ENCODE measurements at places on chromosomes 16 and 17.

- DNase-seq = no peak
Observed at GRCh38 chr17:77829843-77830799, 128.4 kb upstream of the TNRC6C start.

GRCh38 chr17:63512896-63513644, 10.1 kb upstream of the KCNH6 start:
- DNase-seq = no peak

GRCh38 chr16:3508736-3509135, 7.9 kb downstream of the CLUAP1 start:
- DNase-seq = no peak

DNA sequence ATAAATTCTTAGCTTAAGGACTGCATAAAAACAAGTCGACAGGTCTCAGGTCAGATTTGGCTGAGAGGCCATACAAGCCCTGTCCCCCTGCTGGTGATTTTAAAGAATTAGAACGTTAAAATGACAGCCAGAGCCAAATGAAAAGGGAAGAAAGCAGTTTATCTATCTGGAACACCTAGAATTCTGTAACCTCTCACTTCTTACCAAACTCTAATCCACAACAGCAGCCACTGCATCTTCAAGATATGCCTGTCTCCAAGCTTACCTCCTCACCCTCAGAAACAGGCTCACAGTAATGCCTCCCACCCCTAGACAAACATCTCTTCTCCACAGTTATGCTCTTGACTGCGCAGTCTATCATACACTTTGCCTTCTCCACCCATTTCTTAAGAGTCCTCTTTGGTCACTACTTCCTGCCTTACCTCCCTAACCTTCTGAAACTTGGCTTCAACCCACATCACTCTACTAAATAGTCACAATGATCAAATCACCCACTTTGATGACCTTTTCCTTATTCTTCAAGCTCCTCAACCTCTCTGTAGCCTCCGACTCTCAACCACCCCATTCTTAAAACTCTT, 14.2 kb downstream of the ANKFY1 start:
- peak; percentile 45 for DNase-seq

DNA sequence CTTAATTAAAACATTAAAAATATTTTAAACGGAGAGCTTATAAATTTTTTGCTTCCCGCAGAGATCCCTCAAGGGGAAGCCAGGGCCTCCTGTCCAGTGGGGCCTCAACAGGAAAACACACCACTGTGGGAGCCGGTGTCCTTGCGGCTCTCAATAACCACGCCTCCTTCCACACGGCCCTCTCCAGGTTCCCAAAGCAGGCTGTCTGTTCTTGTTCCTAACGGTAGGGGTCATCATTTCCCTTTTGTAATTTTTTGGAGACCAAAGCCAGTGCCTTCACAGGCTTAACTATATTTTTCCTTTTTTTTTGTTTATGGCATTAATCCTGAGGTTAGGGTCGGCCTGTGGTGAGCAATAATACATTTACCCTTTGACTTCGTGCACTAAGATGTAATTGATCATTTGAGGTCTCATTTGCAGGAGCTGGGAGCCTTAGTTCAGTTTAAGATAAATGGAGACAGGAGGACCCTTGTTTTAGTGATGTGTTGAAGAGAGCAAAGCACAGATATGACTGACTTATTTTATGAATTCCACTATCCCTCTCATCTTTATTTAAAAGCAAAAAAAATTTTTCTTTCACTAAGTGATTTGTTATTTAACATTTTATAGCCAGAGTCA, 77.5 kb upstream of the N4BP1 start:
- DNase-seq = peak; percentile 14

DNA sequence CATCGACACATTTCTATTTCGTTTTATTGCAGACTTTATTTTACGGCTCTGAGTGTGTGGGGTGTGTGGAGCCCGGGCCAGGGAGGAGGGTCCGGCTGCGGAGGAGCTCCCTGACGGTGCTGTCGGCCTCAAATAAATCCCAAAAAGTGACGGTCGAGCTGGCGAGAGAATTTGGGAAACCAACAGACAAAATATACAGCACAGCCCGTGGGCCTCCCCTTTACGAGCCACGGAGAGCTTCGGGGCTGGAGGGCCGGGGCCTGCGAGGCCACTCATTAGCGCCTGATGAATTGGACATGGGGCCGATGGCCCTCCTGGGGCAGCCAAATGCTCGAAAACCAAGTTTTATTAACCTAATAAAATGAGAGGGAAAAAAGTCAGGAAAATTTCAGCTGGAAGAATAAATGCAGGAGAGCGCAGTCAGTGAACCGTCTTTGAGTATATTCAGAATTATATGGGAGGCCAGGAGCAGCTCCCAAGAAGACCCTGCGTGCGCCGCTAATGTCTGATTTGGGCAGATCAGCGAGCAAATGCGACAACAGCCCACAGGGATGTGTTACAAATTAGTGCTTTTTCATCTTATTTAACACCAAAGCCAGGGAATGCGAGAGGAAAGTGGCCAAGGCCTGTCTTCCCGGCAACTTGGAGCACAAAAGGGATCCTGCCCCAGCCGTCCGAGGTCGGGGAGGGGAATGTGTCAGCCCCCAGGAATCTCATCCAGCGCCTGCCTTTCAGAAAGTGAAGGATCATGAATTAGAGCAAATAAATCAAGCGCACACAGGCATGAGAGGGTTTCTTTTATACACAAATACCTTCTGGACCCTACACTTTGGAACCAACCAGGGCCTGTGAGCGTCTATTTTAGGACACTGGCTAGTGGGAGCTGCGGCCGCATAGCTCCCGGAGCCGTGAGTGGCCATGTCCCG, 249.1 kb downstream of the C16orf95 start:
- no peak for DNase-seq

GRCh38 chr17:44381810-44382305, 7.6 kb downstream of the ITGA2B start:
- DNase-seq = no peak

- DNase-seq = no peak
Observed at GRCh38 chr17:58693208-58693607, 806 bp downstream of the RAD51C start.

GRCh38 chr16:86520317-86521210, 10.2 kb downstream of the FOXF1 start:
- no peak for DNase-seq

DNA sequence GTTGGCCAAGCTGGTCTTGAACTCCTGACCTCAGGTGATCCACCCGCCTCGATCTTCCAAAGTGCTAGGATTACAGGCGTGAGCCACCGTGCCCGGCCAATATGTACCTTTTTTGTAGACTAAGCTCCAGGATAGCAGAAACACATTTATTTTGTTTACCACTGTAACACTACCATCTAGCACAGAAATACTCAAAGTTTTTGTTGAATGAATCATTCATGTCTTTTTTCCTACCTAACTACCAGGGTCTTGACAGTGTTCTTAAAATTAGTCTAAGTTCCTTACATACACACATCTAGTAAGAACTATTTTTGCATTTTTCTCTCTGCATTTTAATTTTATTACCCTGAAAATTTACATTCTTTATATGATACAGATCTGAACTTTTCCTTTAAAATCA, 44.4 kb downstream of the AKAP10 start:
- DNase-seq = no peak

DNA sequence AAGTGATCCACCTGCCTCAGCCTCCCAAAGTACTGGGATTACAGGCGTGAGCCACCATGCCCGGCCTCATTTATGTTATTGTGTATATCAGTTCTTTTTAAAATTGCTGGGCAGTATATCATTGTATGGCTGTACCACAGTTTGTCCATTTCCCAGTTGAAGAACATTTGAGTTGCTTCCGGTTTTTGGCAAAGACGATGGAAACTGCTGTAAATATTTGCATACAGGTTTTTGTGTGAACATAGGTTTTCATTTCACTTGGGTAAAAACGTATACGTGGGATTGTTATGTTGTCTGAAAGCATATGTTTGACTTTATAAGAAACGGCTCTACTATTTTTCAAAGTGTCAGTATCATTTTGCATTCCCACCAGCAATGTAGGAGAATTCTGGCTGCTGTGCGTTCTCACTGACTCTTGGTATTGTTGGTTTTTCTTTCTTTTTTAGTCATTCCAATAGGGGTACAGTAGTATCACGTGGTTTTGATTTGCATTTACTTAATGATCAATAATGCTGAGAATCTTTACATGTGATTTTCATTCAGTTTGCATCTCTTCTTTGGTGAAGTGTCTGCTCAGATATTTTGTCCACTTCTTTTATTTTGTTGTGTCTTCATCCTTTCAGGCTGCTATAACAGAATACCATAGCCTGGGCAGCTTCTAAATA, 63.2 kb upstream of the GOT2 start:
- DNase-seq = no peak

- DNase-seq = no peak
Observed at GRCh38 chr17:60455378-60455777, 33.1 kb downstream of the CHCT1 start.

GRCh38 chr17:15462976-15463772, 4.2 kb downstream of the CDRT4 start:
- DNase-seq = no peak

DNA sequence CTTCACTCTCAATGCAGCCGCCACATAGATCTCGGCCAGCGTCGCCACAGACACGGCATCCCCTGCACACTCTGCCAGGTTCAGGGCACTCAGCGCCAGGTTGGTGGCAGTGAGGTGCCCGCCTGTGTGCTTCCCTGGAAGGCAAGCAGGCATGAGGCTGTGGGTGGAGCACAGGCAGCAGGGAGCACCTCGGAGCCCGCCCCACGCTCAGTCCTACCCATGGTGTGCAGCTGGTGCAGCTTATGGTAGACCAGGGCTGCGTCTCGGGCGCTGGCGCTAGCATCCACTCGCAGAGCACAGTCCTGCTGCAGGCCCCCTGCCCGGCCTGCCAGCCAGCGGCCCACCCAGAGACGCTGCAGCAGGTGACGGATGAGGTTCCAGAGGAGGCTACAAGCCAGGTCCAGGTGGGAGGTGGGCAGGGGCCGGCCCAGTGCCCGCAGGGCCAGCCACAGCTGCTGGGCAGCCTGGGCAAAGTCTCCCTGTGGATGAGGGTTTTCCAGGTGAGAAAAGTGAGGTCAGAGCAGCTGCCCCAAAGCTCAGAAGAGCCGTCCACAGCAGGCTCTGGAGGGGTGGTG, 20.5 kb downstream of the SREBF1 start:
- no peak for DNase-seq

DNA sequence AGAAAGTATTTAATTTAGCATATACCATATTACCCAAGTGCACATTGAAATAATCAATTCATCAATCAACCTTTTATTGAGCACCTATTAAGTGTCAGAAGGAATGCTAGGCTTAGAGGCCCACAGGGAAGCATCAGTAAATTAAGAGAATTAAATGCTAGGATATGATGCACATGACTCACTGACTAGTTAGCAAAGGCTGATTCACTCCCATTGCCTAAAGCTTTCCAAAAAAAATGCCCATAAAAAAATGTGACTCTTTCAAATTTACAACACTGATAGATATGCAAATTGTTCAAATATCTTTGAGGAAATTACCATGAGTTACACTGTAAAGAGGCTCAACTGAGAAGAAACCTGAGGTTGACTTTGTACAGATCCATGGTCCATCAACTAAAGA, 883.3 kb downstream of the CDH11 start:
- no peak for DNase-seq

DNA sequence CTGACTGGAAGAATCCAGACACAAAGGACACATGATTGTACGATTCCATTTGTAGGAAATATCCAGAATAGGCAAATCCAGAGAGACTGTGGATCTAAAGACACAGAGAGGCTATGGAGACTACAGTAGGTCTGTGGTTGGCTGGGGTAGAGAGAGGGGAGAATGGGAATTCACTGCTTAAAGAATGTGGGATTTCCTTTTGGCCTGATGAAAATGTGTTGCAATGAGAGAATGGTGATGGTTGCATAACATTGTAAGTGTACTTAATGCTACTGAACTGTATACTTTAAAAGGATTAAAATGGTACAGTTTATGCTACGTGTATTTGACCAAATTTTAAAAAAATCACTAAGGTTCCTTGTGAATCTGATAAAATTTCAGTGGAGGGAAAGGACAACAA, 62.1 kb downstream of the GPRC5B start:
- DNase-seq = no peak

DNA sequence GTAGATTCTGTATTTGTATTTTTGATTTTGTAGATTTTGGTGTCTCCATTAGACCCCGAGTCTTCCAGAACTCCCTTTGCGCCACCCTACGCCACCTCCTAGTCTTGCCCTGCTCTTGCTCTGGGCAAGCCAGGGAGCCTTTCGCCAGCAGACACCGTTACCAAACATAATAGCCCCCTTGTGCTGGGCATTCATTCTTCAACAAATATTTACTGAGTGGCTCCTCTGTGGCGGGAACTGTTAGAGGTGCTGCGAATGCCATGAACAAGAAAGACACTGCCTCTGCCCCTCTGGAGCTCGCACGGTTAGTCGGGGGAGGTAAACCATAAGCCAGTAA, 841 bp upstream of the GPT2 start:
- no peak for DNase-seq

Measured in B cell (primary cell).